ENCODE measurements at places on chromosomes 4 and X.

GRCh38 chrX:56726605-56727004 is 2.4 kb upstream of the NBDY start:
- peaks cover 10% of the 10 kb centered on the region for H3K4me1 ChIP-seq
- H3K27me3 ChIP-seq = no peaks in the 10 kb centered on the region
- no peaks in the 10 kb centered on the region for H3K36me3 ChIP-seq

DNA sequence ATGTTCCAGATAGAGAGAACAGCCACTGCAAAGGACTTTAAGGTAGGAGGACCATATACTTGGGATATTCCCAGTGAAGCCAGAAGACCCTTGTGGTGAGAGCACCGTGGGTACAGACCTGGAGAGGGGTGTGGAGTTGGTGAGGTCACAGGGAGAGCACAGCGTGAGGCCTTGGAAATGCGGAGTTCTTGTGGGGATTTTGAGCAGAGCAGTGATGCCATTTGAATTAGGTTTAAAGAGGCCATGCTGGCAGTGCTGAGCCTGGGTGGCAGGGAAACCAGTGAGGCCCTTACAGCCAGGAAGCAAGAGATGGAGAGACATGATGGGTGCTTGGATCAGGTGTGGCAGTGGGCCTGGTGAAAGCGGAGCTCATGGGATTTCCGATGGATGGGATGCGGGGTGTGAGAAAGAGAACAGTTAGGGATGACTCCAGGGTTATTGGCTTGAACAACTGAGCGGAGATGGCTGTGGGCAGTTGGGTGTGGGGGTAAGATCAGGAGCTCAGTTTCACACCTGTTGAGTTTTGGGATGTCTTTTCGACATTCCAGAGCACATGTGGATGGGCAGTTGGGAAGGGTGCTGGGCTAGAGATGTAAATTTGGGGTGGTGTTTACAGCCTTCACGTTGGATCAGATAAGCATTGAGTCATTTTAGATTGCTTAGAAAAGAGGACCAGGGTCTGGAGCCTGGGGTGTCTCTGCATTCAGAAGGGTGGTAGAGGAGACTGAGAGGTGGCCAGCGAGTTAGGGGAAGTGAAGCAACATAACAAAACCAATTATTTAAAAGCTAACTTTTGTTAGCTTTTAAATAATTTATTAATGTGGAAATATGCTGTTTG is 68.9 kb downstream of the TMEM131L start:
- no peak overlapping the region for H3K4me3 ChIP-seq
- H3K4me1 ChIP-seq = peaks cover 38% of the 10 kb centered on the region
- peak overlapping the region; percentile 19 for H3K27ac ChIP-seq
- peaks cover 16% of the 10 kb centered on the region for H3K36me3 ChIP-seq
- no peak for DNase-seq
- H3K27me3 ChIP-seq = no peaks in the 10 kb centered on the region

- no peak overlapping the region for H3K4me3 ChIP-seq
- peaks cover 8% of the 10 kb centered on the region for H3K4me1 ChIP-seq
- H3K36me3 ChIP-seq = no peaks in the 10 kb centered on the region
- no peak overlapping the region for H3K27ac ChIP-seq
Observed at GRCh38 chrX:119015407-119016237, 41.2 kb downstream of the LONRF3 start.

GRCh38 chr4:19583827-19584569 is 667.7 kb upstream of the SLIT2 start:
- H3K36me3 ChIP-seq = no peaks in the 10 kb centered on the region
- no peak overlapping the region for H3K27ac ChIP-seq
- no peak for DNase-seq
- no peaks in the 10 kb centered on the region for H3K4me1 ChIP-seq

- no peak overlapping the region for H3K4me3 ChIP-seq
- no peaks in the 10 kb centered on the region for H3K27me3 ChIP-seq
- H3K36me3 ChIP-seq = no peaks in the 10 kb centered on the region
- DNase-seq = no peak
Observed at GRCh38 chr4:129429581-129430320, 333.8 kb downstream of the C4orf33 start.

DNA sequence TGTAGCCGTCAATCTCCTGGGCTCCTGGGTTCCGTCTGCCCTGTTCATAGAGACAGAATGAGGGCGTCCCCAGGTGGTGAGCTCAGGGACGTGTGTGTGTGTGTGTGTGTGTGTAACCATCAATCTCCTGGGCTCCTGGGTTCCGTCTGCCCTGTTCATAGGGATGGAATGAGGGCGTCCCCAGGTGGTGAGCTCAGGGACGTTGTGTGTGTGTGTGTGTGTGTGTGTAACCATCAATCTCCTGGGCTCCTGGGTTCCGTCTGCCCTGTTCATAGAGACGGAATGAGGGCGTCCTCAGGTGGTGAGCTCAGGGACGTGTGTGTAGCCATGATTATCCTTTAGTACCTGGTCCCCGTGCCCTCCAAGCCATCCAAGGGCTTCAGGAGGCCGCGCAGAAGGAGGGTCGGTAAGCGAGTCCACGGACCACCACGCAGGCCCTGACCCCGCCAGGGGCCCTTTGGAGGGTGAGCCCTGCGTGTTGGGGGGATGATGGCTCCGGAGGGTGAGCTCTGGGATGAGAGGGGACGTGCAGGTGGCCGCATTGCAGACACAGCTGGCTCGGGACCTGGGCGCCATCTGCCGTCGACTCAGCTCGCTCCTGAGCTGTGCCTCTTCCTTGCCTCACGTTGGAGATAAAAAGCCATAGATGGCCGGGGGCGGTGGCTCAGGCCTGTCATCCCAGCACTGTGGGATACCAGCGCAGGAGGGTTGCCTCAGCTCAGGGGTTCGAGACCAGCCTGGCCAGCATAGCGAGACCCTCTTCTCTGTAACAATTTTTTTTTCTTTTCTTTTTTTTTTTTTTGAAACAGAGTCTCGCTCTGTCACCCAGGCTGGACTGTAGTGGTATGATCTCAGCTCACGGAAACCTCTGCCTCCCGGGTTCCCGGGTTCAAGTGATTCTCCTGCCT is 5.4 kb upstream of the GTPBP6 start:
- H3K27ac ChIP-seq = no peak overlapping the region
- H3K4me1 ChIP-seq = peaks cover 17% of the 10 kb centered on the region
- peaks cover 4% of the 10 kb centered on the region for H3K27me3 ChIP-seq
- no peaks in the 10 kb centered on the region for H3K36me3 ChIP-seq

DNA sequence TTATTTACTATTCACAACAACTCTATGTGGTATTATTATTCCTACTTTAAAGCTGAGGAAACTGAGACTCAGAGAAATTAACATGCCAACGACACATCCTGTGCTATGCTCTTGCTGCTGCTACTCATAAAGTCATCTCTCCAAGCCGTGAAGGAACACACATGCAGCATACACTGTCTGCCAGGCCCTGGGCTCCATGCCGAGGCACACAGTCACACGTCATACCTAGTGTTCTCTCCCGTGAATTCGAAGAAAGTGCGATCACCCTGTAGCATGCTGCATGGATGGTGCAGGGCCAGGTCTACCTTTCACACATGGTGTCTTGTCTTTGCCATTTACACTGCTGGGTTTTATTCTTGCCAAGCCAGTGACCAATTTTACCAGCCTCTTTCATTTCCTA is 34.1 kb downstream of the TBC1D1 start:
- H3K4me3 ChIP-seq = no peak overlapping the region
- H3K27ac ChIP-seq = no peak overlapping the region
- peaks cover 2% of the 10 kb centered on the region for H3K27me3 ChIP-seq
- peaks cover 24% of the 10 kb centered on the region for H3K4me1 ChIP-seq
- DNase-seq = no peak

DNA sequence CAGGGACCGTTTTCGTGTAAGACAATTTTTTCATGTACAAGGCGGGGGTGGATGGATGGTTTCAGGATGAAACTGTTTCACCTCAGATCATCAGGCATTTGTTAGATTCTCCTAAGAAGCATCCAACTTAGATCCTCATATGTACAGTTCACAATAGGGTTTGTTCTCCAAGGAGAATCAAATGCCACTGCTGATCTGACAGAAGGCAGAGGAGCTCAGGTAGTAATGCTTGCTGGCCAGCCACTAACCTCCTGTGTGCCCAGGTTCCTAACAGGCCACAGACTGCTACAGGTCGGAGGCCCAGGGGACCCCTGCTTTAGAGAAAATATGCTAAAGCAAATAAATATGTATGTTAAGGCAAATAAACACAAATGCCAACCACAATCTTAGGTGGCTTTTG is 61.3 kb downstream of the PPP3CA start:
- H3K4me3 ChIP-seq = no peak overlapping the region
- H3K27ac ChIP-seq = no peak overlapping the region
- H3K4me1 ChIP-seq = peaks cover 27% of the 10 kb centered on the region
- no peaks in the 10 kb centered on the region for H3K36me3 ChIP-seq
- no peaks in the 10 kb centered on the region for H3K27me3 ChIP-seq

DNA sequence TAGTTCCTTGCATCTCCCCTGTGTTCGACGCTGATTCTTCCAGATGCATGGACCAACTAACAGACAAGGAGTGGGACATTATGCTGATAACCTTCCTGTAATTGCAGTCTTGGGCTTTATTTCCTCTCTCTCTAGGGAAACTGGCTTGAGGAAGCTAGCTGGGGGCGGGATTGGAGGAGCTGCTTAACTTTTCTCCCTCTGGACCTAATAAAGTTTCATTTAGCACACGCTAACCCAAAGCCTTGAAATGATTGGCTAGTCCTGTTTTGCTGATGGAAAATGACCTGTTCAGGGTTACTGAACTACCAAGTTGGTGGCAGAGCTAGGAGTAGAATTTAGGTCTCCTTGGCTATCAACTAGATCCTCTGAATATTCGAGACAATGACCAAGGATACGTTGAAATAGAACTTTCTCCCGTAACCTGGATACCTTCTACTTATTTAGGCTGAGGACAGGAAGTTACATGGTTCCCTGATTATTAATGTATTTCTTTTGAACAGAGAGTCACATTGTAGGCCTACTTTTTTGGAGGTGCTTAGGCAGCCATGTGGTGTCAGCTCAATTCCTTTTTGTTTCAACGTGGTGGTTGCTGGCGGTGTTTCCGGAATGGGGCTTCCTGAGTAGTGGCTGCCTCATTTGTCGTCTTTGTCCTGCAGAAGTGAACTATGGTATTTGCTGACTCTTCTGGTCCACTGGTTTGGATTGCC is 2.0 kb downstream of the PGK1 start:
- DNase-seq = no peak
- H3K4me1 ChIP-seq = peaks cover 44% of the 10 kb centered on the region
- peak overlapping the region; percentile 92 for H3K27ac ChIP-seq
- H3K4me3 ChIP-seq = peak overlapping the region; percentile 98
- H3K36me3 ChIP-seq = peaks cover 55% of the 10 kb centered on the region
- no peaks in the 10 kb centered on the region for H3K27me3 ChIP-seq

DNA sequence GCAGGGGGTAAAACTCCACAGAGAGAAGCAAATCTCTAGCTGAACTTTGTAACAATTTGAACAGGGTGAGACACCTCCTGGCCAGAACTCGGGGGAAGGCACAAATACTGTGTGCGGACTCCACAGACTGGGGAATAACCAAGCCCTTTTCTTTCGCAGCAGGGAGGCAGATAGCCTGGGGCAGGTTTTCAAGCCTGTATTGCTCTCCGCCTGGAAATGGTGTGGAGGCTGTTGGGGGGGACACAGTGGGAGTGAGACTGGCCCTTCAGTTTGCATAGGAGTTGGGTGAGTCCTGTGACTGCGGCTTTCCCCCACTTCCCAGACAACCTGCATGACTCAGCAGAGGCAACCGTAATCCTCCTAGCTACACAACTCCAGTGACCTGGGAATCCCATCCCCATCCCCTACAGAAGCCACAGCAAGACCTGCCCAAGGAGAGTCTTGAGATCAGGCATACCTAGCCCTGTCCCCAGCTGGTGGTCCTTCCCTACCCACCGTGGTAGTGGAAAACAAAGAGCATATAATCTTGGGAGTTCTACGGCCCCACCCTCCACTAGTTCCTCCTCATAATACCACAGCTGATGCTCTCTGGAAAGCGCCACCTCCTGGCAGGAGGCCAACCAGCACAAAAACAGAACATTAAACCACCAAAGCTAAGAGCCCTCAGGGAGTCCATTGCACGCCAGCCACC is 12.9 kb upstream of the SMPX start:
- peaks cover 16% of the 10 kb centered on the region for H3K4me1 ChIP-seq
- H3K36me3 ChIP-seq = peaks cover 6% of the 10 kb centered on the region
- H3K27me3 ChIP-seq = peaks cover 4% of the 10 kb centered on the region
- no peak overlapping the region for H3K27ac ChIP-seq
- no peak for DNase-seq

GRCh38 chr4:112908511-112908910 is 140.9 kb upstream of the ANK2 start:
- no peak overlapping the region for H3K27ac ChIP-seq
- H3K27me3 ChIP-seq = peaks cover 10% of the 10 kb centered on the region
- no peaks in the 10 kb centered on the region for H3K36me3 ChIP-seq
- no peak for DNase-seq

GRCh38 chrX:698206-698605 is 67.6 kb downstream of the SHOX start:
- H3K27me3 ChIP-seq = no peaks in the 10 kb centered on the region
- DNase-seq = no peak
- H3K4me1 ChIP-seq = no peaks in the 10 kb centered on the region
- no peaks in the 10 kb centered on the region for H3K36me3 ChIP-seq
- no peak overlapping the region for H3K4me3 ChIP-seq
- no peak overlapping the region for H3K27ac ChIP-seq

DNA sequence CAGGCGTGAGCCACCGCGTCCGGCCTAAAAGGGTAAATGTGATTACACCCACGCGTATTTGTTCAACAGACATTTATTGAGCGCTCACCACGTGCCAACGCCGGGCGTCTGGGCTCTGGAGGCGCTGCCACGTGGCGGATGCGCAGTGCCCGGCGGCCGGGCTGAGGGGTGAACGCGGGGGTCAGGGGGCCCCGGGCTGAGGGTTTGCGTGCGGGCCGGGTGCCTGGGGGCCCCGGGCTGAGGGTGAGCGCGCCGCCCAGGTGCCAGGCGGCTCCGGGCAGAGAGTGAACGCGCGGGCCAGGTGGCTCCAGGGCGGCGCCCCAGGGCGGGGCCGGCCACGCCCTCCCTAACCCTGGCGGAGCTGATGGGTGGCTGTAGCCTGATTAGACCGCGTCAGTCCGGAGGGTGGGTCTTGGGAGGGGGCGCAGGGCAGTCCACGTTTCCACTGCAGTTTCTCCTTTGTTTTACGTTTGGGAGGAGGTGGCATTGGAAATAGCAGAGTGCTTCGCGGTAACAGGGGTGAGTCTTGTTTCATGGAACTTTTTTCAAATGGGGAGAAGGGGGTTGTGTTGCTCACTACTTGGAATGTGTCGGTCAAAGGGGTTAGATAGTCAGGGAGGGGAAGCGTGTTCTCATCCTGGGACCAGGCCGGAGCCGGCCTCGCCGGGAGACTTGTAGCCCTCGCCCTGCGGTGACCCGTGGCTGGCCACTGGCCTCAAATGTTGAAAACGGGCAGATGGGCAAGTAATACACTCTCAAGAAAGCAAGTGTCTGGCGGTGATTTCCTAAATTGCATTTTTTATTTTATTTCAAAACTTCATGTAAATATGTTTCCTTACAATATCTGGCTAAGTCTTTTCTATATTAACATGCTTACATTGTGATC is at the start of gene ZFP42:
Gene ZFP42 (plus strand): TSS at position 450 of the 886 bp plus-strand sequence. CDS start 7,037 bp downstream, outside the sequence.
- H3K27ac ChIP-seq = no peak within 1 kb of the TSS
- no peak for DNase-seq
- no peaks in the 10 kb centered on the region for H3K36me3 ChIP-seq
- H3K4me1 ChIP-seq = no peaks in the 10 kb centered on the region

Data from T-helper 2 cell treated with Interferon-gamma antibody and Interleukin-4, amounts not matched to agents 5 μg/mL and 100 μg/mL, for 36 hours (primary cell).